ENCODE measurements at places on chromosomes 12 and 14.
A peak's percentile ranks its signal among the peaks of the same experiment; 100 is the strongest.

GRCh38 chr14:70827752-70828151 is 18.4 kb upstream of the MAP3K9 start:
- no peak for DNase-seq

DNA sequence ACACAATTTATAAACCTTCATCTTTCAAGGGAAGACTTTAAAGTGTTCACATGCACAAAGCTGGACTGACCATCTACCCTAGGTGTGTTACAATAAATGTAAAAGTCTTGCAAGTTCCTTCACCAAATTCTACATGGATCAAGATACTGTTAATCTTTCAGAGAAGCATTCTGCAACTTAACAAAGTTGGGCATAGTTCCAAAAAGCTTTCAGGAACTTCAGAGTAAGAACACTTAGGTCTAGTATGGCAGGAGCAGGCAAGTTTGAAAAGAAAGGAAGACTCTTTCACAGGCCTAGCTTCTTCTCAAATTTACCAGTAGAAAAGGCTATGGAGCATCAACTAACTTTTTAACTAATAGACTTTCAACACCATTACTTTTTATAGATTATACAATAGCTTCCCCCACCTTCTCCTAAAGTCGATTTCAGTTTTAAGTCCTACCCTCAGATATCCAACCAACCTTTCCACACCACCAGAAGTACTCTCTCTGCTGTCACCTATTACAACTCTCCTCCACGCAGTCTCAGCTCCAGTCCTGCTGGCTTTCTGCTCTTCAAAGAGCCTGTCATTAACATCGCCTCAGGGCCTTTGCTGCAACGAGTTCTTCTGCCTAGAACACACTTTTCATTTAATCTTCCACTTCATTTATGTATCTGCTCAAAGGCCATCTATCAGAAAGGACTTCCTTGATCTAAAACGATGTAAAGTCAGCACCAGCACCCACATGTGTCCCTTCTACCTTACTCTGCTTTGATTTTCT is 333.9 kb downstream of the CEP128 start:
- no peak for DNase-seq

GRCh38 chr12:48125985-48126384 is 6.8 kb downstream of the PFKM start:
- no peak for DNase-seq

GRCh38 chr12:55644591-55644990 is 7.9 kb downstream of the OR10P1 start:
- no peak for DNase-seq

GRCh38 chr12:108055141-108055540 is 73.9 kb upstream of the WSCD2 start:
- DNase-seq: no peak

GRCh38 chr12:3379079-3379478 is 111.9 kb upstream of the PRMT8 start:
- DNase-seq: no peak

- DNase-seq: no peak
Measured at GRCh38 chr12:103903993-103904392, 26.2 kb upstream of the HSP90B1 start.

GRCh38 chr12:89070603-89071002 is 281.7 kb downstream of the DUSP6 start:
- no peak for DNase-seq

- no peak for DNase-seq
Measured at GRCh38 chr14:86168371-86168770, 638.4 kb downstream of the FLRT2 start.

- DNase-seq: no peak
Measured at GRCh38 chr14:80385336-80385735, 174.0 kb upstream of the DIO2 start.

DNA sequence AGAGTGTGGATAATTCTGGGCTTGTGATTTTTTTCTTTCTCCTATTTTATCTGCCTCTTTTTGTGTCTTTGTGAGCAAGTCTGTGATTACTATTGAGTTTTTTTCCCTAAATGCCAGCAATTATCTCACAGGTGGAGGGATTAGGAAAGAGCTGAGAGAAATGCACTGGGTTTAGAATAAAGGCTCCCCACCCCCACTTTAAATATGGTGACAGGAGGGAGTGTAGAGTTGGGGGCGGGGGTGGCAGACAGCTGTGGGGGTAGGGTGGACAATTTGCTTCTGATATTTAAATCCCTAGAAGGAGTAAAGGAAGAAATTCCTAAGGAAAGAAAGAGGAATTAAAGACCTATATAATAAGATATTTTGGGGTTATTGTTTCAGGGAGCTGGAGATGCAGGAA is 145.9 kb downstream of the NRXN3 start:
- no peak for DNase-seq

DNA sequence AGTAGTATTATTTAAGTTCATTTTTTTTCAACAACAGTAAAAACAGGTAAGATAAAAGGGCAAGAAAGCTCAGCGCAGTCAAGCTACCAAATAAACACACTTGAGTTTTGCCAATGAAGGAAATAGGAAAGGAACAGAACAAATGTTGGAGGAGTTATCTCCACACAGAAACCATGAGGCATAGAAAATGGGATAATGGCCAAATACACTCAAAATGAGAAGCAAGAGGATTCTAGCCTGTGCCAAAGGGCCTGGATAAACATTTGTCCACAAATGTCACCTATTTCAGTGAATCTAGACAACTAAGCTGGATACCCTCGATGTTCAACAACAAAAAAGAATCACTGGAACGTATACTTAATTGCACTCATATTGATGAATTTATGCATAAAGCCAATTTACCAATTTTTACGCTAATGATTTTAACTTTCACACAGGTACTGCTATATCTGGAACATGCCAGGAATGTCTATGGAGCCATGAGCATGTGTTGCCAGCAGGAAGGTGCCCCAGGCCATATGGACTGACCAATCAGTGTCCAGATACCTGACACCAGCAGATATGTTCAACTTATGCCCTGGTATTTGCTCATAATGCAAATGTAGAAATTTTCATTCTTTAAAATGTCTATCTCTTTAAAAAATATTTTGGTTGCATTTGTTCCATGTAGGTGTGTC is 21.1 kb downstream of the ST8SIA1 start:
- DNase-seq: no peak

DNA sequence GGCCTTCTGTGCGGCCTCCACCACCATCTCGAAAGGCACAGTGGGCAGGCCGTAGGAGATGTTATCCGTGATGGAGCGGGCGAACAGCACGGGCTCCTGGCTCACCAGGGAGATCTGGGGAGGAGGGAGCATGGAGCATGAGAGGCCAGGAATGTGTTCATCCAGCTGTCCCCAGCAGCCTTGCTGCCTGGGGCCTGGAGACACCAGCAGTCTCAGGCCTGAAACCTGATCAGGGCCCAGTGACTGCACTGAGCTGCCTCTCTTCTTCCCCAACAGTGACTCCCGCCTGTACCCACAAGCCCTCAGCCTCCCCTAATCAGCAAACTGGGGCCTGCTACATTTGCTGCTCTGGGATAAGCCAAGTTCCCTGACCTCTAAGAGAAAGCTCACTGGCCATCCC is 30.9 kb downstream of the ABCB9 start:
- DNase-seq: no peak

DNA sequence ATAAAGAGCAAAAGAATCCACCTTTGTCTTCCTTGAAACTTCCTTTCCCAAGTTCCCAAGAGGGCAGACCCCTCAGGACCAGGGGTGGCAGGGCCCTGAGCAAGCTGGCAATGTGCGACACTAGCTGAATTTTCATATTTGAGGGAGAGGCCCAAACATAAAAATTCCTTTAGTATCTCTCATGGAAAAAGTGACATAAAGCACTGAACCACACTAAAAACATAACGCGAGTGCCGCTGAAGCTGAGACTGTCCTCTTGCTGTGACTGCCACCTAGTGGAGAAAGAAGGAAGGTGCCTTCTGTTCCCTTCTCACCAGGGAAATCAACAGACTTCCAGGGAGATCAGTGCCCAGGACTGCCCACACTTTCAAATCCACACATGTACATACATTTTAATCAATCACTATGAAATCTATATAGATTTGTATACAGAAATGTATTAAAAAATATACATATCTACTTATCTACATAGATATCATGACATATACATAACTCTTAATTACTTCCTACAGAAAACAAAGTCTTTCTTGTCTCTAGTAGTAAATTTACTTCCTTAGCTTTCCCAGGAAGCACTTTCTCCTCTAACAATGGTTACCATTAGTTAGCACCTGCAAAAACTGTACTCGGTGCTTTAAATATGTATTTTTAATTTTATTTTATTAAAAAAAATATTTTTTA is 53.8 kb downstream of the SSH1 start:
- peak; percentile 60 for DNase-seq

DNA sequence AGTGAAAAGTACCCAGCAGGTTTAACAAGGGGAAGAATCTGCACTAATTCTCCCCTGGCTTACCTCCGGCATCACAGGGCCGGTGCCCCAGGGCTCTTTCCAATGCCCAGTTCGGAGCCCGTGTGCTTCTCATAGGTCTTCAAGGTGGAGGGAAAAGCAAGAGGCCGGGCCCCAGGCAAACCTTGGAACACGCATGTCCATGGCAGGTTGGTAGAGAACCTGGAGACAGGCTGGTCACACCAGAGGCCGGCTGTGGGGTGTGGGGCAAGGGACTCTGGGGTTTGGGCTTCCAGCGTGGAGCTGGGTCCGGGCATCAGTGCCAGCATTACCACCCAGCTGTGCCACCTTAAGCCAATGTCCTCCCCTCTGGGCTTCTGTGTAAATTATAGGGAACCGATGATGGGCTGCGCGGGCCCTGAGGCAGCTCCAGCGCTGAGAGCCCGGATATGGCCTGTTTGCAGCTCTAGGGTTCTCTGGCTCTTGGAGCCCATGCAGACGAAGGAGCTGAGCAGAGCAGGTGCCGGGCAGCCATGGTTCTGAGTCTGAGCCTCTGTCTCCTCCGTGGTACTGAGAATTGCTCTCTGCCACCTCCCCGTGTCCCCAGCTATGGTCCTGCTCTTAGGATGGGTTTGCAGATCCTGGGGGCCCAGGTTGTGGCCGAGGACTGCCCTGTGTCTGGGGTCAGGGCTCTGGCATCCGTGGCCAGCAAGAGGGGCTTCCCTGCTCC is 197.0 kb upstream of the C14orf180 start:
- no peak for DNase-seq

GRCh38 chr12:27535318-27535717 is 11.3 kb downstream of the PPFIBP1 start:
- no peak for DNase-seq

- no peak for DNase-seq
Measured at GRCh38 chr12:123070267-123071081, 80.4 kb downstream of the PITPNM2 start.

- DNase-seq: no peak
Measured at GRCh38 chr14:81868172-81868571, 334.5 kb upstream of the SEL1L start.

- DNase-seq: no peak
Measured at GRCh38 chr12:13870255-13870654, 111.1 kb downstream of the GRIN2B start.

DNA sequence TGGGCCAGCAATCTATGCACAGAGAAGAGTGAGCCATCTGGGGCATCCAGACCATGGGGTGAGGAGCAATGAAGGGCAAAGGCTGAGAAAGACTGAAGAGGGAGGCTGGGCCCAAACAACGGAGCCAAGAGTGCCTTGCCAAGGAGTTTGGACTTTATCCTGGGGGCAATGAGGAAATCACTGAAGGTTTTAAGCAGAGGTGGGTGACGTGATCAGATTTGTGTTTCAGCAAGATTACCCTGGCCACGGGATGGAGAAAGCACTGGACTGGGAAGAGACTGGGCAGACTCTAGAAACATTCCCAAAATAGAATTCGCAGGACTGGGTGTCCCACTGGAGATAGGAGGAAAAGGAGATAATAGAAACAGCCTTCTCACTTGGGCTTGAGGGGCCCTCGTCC is 65.3 kb downstream of the DPF3 start:
- DNase-seq: no peak

GRCh38 chr14:91418387-91419043 is 895 bp upstream of the CCDC88C start:
- DNase-seq: peak; percentile 83

- no peak for DNase-seq
Measured at GRCh38 chr14:36518586-36519430, 1.2 kb downstream of the NKX2-1 start.

DNA sequence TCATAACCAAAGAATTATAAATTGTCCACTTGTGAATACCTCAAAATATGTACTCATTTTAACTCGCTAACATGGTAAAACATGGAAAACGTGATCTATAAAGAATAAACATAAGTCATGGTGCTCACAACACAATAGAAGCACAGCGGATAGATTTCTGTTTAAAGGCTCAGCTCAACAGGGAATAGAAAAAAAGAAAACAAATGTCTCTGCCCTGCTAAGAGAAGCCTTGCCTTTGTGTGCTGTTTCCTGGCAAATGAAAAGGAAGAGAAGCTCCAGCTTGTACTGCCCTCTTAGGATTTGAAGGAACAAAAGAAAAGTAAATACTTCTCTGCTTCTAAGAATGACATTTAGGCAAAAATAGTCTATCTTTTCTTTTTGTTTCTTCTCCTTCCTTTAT is 121.0 kb upstream of the KRR1 start:
- no peak for DNase-seq

GRCh38 chr12:122917507-122918121 is 21.7 kb upstream of the VPS37B start:
- no peak for DNase-seq

GRCh38 chr12:79121486-79121885 is 256.9 kb downstream of the SYT1 start:
- no peak for DNase-seq

- no peak for DNase-seq
Measured at GRCh38 chr14:104142136-104142945, 4.0 kb downstream of the KIF26A start.

DNA sequence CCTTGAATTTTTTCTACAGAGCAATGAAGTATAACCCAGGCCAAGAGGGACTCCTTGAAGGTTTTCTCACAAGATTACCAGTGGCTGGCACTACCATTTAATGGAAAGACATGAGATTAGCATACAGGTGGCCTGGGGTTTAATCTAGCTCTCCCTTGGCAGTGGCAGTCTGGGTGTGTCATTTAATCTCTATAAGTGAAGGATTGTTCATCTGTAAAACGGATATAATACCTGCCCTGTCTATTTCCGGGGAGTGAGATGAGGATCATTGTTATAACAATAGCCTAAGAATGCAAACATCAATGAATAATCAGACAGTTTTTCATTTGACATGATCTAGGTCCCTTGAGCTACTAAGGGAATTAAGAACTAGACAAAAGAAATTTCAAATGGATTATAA is 168.7 kb upstream of the CPNE8 start:
- no peak for DNase-seq

DNA sequence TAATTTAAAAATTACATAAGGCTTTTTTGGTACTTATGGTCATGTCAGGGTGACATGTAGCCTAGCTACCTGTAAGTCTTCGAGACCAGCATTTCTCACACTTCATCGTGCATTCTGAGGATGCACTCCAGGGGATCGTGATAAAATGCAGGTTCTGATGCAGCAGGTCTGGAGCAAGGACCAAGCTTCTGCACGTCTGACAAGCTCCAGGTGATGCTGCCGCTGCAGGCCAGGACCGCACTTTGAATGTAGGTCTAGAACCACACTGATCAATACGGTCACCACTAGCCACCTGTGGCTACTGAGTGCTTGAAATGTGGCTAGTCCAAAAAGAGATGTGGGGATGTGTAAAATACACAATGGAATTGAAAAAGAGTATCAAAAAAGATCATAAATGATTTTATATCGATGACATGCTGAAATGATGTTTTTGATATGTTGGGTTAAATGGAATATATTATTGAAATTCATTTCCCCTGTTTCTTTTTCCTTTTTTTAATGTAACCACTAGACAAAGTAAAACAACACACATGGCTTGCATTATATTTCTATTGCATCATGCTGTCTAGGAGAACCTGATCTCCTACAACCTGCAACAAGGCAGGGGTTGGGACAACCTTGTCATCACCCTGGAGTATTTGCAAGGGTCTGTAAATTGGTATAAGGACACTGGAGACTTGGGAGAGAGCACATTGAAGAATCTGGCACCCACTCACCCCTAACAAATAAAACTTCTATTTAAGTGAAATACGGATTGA is 142.4 kb downstream of the DPF3 start:
- no peak for DNase-seq
